ENCODE measurements at places on chromosomes 2 and 18.
A peak's percentile ranks its signal among the peaks of the same experiment; 100 is the strongest.

GRCh38 chr2:199485732-199486335 lies 28.1 kb upstream of the SATB2 start:
- peak; percentile 82 for DNase-seq

- no peak for DNase-seq
Measured at GRCh38 chr18:3060667-3061580, 48.0 kb upstream of the LPIN2 start.

DNA sequence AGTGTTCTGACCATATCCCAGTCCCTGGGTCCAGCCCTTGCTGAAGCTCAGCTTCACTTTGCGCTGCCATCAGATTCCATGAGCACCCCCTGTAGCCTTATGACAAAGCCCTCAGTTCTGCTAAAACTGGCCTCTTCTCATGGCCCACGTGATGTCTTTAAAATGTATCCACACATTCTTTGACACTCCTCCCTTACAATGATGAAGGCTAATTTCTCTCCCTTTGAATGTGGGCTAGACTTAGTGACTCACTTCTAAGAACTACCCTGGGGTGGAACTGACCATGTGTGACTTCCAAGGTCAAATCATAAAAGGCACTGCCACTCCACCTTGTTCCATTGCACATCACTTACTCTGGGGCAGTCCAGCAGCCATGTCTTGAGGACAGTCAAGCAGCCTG lies 45.4 kb upstream of the GORASP2 start:
- DNase-seq, result no peak

DNA sequence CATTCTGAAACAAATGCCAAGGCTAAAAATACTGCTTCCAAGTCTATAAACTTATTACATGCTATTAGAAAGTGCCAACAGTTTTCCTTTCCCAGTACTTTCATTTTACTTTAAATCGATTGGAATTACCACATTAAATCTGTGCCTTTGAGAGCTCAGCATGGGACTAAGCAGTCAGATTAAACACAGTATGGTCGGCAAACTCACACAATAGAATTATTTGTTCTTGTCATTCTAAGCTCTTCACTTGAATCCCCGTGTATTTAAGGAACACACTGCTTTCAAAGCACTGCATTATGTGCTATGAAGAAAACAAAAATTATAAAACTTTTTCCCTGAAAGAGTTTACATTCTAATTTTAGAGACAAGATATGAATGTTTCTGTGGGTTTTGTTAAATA lies 444.4 kb upstream of the SLC39A10 start:
- DNase-seq, result no peak

- DNase-seq, result peak; percentile 89
Measured at GRCh38 chr2:101806123-101806522, 108.6 kb downstream of the MAP4K4 start.

DNA sequence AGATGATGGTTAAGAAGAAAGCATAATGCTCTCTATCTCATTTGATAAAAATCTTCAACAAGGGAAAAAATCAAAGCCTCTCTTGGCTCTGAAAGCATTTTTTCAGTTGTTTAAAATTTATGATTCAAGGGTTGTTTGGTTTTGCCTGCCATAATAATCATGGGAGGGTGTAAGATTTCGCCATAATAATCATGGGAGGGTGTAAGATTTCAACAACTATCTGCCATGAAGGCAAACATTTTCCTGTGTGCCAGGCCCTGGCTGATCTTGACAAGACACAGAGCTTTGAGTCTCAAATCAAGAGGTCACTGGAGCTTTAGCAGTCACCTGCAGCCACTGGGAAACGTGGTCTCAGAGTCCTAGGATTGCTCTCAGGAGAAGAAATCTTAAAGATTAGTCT lies 175.1 kb upstream of the PIEZO2 start:
- DNase-seq, result no peak

- DNase-seq, result no peak
Measured at GRCh38 chr18:21049306-21049705, 62.3 kb downstream of the ROCK1 start.

GRCh38 chr2:242060212-242060835 lies 190.8 kb downstream of the RTP5 start:
- DNase-seq, result no peak

DNA sequence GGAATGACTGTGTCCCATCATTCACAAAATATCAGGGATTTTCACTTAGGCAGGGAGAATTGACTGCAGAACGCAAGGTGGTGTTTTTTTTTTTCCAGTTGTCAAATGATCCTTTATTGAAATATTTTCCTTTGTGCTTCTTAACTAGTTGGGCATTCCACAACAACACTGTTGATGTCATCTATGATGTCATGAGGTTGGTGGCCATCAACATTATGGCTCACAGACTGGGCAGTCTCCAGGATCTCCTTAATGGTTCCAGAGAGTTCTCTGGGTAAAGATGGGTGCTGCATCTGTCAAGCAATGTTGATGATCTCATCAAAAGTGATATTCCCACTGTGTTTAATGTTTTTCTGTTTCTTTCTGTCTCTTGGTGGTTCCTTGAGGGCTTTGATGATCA lies 31.8 kb upstream of the PLEKHM3 start:
- no peak for DNase-seq

DNA sequence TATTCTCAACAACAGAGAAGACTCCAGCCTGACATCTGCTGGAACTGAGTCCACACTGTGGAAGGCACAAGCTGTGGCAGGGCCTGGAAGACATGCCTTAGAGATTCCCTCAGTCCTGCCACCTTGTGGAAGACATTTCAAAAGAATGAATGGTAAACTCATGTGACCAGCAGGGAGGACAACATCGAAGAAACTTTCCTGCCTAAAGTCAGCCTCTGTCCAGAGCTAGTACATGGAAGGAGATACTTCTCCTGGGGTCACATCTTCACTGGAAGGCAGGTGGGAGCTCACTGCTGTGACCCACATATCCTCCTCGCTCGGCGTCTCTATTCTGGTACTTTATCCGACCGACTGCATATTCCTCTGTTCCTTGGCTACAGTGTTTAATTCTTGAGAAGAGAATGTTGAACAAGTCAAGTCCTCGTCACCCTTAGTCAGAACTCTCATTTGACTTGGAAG lies 59.5 kb downstream of the PUM2 start:
- DNase-seq, result peak; percentile 79

- DNase-seq, result no peak
Measured at GRCh38 chr2:207239754-207240494, 74.2 kb upstream of the KLF7 start.

DNA sequence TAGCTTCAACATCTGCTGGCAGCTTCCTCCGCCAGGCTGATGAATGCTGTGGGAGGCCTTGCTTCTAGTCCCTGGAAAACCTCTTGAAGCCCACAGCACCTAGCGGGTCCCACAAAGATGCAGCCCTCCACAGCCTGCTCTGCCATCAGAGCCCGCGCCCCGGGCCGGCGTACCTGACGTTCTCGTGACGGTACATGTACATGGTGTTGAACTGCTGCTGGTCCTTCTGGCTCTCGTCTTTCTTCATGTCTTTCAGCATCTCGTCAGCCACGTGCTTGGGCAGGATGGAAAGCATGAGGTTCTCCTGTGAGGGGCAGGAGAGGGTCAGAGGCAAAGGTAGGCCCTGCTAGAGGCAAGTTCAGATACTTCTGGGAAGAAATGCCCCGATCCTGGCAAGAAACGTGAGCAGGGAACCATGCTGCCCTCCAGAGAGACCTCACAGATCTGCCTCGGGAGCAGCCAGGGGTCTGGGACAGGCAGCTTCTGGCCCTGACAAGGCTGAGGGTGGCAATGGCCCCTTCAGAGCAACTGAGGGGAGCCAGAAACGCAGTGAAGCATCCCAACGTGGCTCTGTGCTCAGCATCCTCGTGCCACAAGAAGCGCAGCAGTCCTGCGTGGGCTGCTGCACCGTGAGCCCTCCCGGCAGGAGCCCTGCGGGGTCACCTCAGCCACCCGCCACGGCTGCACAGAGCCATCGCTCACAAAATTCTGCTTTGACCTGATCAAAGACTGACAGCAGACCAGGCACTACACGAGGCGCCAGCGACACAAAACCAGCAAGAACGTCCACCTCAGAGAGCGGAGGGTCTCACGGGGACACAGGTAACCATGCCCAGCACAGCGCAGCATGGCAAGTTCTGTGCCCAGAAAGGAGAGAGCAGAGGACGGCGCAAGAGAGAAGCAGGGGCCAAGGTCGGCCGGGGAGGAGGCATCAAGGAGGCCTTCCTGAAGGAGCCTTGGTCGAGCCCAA lies 49.1 kb downstream of the CENPO start:
- DNase-seq, result no peak

GRCh38 chr2:188785061-188785460 lies 189.1 kb upstream of the COL3A1 start:
- no peak for DNase-seq

DNA sequence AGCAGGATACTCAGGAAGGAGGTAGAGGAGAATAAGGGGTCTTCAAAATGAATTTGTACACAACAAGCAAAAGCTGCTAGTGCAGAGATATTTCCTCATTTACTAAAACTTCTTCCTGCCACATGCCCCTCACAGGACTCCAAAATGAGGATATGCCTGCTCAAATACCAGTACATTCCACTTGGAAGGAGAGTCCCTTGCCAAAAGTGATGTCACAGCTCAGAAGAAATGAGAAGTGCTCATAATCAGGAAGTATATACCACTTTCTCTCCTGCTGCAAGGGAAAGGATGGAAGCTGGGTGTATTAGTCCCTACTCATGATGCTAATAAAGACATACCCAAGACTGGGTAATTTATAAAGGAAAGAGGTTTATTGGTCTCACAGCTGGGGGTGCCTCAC lies 87.7 kb upstream of the FSHR start:
- no peak for DNase-seq

GRCh38 chr2:223614534-223614933 lies 12.4 kb upstream of the SCG2 start:
- no peak for DNase-seq

GRCh38 chr18:45548614-45549013 lies 66.7 kb upstream of the SLC14A2 start:
- no peak for DNase-seq

- no peak for DNase-seq
Measured at GRCh38 chr2:222452422-222452950, 28.1 kb downstream of the SGPP2 start.

DNA sequence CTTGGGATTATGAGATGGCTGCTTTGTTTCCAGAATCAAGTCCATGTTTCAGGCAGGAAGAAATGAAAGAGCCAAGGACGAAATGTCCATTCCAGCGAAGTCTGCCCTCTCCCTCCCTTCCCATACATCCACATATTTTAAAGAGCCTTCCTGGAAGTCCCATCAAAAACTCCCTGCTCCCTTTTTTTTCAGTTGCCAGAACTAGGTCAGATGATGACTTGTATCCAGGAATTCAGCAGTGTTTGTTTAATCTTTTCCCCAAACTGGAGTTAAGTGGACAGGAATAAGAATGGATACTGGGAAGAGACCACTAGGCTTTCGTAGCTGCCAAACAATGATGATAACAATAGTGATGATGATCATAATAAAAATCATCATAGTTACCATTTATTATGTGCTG lies 198.7 kb downstream of the MEIS1 start:
- no peak for DNase-seq

DNA sequence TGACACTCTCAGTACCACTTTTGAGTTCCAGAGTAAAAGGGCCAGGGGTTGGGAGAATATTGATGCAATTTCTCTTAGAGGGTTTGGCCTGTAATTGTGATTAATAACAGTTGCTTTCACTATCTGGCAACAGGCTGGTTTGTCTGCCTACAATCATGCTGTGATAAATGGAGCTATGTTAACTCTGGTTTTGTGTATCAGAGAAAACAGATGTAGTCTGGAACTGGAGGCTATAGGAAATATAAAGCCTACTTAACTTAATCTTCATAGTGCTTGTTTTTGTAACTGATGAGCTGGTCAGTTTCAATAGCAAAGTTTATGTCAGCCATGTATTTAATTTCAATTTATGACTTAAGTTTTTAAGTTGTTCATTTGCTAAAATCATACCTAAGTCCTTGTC lies 138.0 kb downstream of the AGPS start:
- DNase-seq, result no peak

GRCh38 chr18:48782381-48782861 lies 168.3 kb downstream of the SMAD7 start:
- no peak for DNase-seq

- peak; percentile 13 for DNase-seq
Measured at GRCh38 chr2:39135690-39136259, 14.9 kb upstream of the SOS1 start.

DNA sequence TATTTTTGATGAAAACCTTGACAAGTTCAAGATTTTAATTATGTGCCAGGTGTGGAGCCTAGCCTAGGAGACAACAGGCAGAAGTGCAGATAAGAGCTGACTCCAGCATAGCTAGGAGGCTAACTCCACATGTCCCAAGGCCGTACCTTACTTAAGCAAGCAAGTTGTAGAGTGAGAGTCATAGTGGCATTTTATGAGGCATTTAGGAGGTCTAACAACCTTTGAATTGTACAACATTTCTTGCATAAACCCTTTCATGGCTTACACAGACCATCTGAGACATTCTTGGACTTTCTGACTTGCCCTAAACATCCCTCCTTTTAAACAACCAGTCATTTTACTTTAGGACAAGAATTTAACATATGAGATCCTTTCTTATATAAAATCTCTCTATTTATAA lies 8.3 kb upstream of the SUCLG1 start:
- DNase-seq, result no peak

GRCh38 chr2:20677301-20678085 lies 10.5 kb downstream of the GDF7 start:
- DNase-seq, result no peak

DNA sequence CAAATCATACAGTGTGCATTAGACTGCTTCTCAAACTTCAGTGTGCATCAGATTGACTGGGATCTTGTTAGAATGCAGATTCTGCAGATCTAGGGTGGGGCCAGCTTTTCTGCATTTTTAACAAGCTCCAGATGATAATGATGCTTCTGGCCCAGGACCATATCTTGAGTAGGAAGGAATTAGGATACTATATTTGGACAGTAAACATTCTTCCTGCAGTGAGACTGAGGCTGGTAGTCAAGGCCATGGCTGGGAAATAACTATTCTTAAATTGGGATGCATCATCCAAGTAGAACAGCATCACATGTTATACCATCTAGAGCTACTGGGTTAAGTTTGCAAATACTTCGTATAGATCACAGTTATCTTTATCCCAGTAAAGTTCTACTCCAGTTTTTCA lies 28.4 kb upstream of the ARMC9 start:
- DNase-seq, result no peak

DNA sequence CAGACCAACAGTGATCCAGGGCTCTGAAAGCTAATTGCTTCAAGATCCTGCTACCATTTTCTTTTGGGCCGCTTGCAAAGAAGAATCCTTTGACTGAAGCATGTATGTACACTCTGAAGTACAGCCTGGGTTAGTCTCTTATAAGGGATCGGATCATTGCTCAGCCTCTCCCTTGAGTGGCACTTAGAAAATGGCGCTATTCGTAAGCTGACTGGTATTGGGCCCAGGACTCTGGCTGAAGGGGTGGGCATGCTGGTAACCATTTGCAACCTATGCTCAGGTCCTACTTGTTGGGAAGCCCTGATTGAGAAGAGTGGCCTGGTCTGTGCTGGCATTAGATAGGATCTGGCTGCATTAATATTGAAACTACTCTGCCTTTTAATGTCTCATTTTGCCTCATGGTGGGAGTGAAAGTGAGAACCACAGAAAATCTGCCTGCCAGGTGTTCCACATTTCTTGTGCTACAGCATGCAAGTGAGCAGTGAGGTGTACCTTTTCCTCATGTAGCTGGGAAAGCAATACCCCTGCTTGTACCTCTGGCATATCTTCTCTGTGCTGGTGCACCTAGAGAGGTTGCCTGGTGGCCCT lies 661 bp upstream of the MGAT5 start:
- no peak for DNase-seq
